ENCODE measurements at places on chromosomes 5 and 9.

DNA sequence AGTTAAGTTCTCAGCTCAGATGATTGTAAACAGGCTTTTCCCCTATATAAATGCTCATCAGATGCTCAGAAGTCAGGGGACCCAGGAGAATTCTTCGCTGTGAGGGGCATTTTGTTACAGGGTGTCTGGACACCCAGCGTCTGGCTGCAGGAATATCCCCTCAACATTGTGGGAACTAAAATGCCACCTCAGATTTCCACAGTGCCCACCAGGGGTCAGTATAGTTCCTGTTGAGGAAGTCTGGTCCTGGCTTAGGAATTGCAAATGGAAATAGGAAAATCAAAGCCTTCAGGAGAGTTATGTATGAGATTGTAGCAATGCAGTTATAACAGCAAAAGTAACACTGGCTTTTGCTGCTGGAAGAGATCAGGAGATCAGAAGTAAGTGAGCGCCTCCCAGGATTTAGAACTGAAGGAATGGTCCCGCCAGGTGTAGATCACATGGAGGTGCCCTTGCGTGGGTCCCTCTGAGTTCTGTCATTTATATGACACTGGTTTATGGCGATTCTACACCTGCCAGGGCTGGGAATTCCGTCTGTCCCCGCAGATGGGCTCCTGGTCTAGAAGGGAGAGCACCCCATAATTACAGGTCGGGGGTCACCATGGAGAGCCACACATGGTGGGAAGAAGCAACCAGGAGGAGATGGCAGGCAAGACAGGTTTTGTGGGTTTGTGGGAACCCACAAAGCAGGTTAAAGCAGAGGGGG, 47.1 kb upstream of the CTSL start:
- H3K27me3 ChIP-seq, result peaks cover 2% of the 10 kb centered on the region
- H3K4me1 ChIP-seq, result no peaks in the 10 kb centered on the region
- H3K36me3 ChIP-seq, result no peaks in the 10 kb centered on the region
- peak; percentile 45 for DNase-seq
- H3K4me3 ChIP-seq, result no peak overlapping the region

- H3K27me3 ChIP-seq, result peaks cover 48% of the 10 kb centered on the region
- no peaks in the 10 kb centered on the region for H3K36me3 ChIP-seq
- no peak overlapping the region for H3K27ac ChIP-seq
- H3K4me1 ChIP-seq, result peaks cover 30% of the 10 kb centered on the region
- peak overlapping the region; percentile 44 for H3K4me3 ChIP-seq
- DNase-seq, result peak; percentile 19
Measured at GRCh38 chr5:53478411-53479044, 1.9 kb upstream of the FST start.

DNA sequence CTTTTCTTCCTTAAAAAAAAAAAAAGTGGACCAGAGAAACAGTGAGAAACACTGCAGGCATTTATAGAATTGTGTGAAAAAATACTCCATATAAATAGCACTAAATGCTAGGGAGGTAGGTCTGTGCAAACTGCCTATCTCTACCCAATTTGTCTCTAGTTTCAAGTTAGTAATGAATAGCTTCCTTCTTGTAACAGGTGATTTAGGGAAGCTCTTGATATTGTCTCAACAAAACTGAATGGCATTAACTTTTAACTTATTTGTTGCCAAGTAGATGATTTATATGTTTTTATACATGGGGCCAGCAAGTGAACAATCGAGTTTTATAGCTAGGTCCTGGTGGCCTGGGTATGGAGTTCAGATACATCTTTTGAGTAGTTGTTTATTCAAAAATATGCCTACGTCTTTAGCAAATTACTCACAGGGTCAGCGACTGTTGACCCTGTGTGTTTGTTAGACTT, 283.6 kb downstream of the NR3C1 start:
- no peaks in the 10 kb centered on the region for H3K27me3 ChIP-seq
- peaks cover 9% of the 10 kb centered on the region for H3K36me3 ChIP-seq
- peaks cover 42% of the 10 kb centered on the region for H3K4me1 ChIP-seq
- peak overlapping the region; percentile 82 for H3K27ac ChIP-seq
- no peak overlapping the region for H3K4me3 ChIP-seq
- no peak for DNase-seq

- H3K36me3 ChIP-seq, result no peaks in the 10 kb centered on the region
- DNase-seq, result no peak
Measured at GRCh38 chr9:20048985-20049384, 260.1 kb upstream of the SLC24A2 start.

- no peak for DNase-seq
- peaks cover 22% of the 10 kb centered on the region for H3K27me3 ChIP-seq
- H3K4me1 ChIP-seq, result no peaks in the 10 kb centered on the region
- H3K36me3 ChIP-seq, result peaks cover 7% of the 10 kb centered on the region
Measured at GRCh38 chr5:63963926-63964325, 1.7 kb upstream of the HTR1A start.

DNA sequence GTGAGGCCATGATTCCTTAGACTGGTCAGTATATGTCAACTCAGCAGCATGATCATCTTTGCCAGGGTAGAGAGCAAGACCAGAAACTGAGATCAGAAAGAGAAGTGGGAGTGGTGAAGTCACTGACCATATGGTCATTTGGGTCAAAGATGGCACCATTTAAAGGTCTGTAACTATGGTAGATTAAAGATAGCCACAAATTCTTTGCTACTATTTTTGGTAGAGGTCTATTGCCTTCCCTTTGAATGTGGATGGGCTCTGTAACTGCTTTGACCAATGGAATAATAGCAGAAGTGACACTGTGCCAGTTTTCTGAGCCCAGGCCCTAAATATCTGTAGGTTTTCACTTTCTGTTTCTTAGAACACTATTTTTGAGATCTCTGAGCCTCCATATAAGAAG, 117.6 kb downstream of the PCSK1 start:
- H3K4me1 ChIP-seq, result no peaks in the 10 kb centered on the region
- no peak overlapping the region for H3K4me3 ChIP-seq
- no peak overlapping the region for H3K27ac ChIP-seq
- DNase-seq, result no peak

GRCh38 chr5:94682814-94683520, 64.5 kb downstream of the SLF1 start:
- no peak overlapping the region for H3K4me3 ChIP-seq
- H3K27me3 ChIP-seq, result no peaks in the 10 kb centered on the region
- peaks cover 21% of the 10 kb centered on the region for H3K36me3 ChIP-seq
- no peak for DNase-seq

- no peaks in the 10 kb centered on the region for H3K27me3 ChIP-seq
- no peaks in the 10 kb centered on the region for H3K4me1 ChIP-seq
- H3K36me3 ChIP-seq, result no peaks in the 10 kb centered on the region
Measured at GRCh38 chr9:107982745-107983144, 493.2 kb upstream of the KLF4 start.

DNA sequence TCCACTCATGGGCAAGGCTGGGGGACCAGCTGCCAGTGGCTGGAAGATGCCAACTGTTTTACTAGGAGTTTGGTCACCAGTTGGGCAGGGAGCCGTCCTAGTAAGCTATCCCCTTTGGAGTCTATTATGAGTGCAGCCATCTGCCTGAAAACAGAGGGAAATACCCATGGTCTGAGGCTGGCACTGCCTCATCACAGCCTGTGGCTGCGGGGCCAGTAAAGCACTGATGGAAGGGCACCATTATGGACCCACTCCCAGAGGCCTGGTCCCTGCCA, 187.2 kb upstream of the PANK3 start:
- H3K27me3 ChIP-seq, result peaks cover 6% of the 10 kb centered on the region
- no peaks in the 10 kb centered on the region for H3K4me1 ChIP-seq
- H3K27ac ChIP-seq, result no peak overlapping the region
- no peaks in the 10 kb centered on the region for H3K36me3 ChIP-seq

- no peaks in the 10 kb centered on the region for H3K36me3 ChIP-seq
- H3K27ac ChIP-seq, result no peak overlapping the region
- peak; percentile 69 for DNase-seq
- peaks cover 13% of the 10 kb centered on the region for H3K4me1 ChIP-seq
- peaks cover 68% of the 10 kb centered on the region for H3K27me3 ChIP-seq
- H3K4me3 ChIP-seq, result peak overlapping the region; percentile 38
Measured at GRCh38 chr9:122213589-122214413, 15.0 kb downstream of the LHX6 start.

- H3K27ac ChIP-seq, result no peak overlapping the region
- no peaks in the 10 kb centered on the region for H3K27me3 ChIP-seq
- H3K4me3 ChIP-seq, result no peak overlapping the region
- H3K36me3 ChIP-seq, result no peaks in the 10 kb centered on the region
- DNase-seq, result no peak
Measured at GRCh38 chr5:79802406-79802805, 112.8 kb downstream of the CMYA5 start.

GRCh38 chr9:94210616-94211603, 48.2 kb upstream of the ZNF169 start:
- H3K4me3 ChIP-seq, result no peak overlapping the region
- no peaks in the 10 kb centered on the region for H3K36me3 ChIP-seq
- no peak for DNase-seq

GRCh38 chr9:8315211-8315610, 515.6 kb upstream of the DMAC1 start:
- peaks cover 3% of the 10 kb centered on the region for H3K27me3 ChIP-seq
- no peaks in the 10 kb centered on the region for H3K36me3 ChIP-seq
- no peak for DNase-seq
- H3K4me3 ChIP-seq, result no peak overlapping the region
- H3K27ac ChIP-seq, result no peak overlapping the region

GRCh38 chr9:22643541-22643940, 196.9 kb downstream of the DMRTA1 start:
- no peaks in the 10 kb centered on the region for H3K4me1 ChIP-seq
- no peak overlapping the region for H3K27ac ChIP-seq
- no peaks in the 10 kb centered on the region for H3K27me3 ChIP-seq
- DNase-seq, result no peak
- no peak overlapping the region for H3K4me3 ChIP-seq
- no peaks in the 10 kb centered on the region for H3K36me3 ChIP-seq

- H3K27ac ChIP-seq, result peak overlapping the region; percentile 21
- H3K27me3 ChIP-seq, result no peaks in the 10 kb centered on the region
- H3K4me3 ChIP-seq, result peak overlapping the region; percentile 2
- peaks cover 15% of the 10 kb centered on the region for H3K4me1 ChIP-seq
Measured at GRCh38 chr5:39256477-39257235, 37.3 kb upstream of the FYB1 start.

- no peak within 1 kb of the TSS for H3K27ac ChIP-seq
- H3K4me3 ChIP-seq, result peak within 1 kb of the TSS; percentile 51
- H3K4me1 ChIP-seq, result peaks cover 10% of the 10 kb centered on the region
- peaks cover 58% of the 10 kb centered on the region for H3K27me3 ChIP-seq
- peak; percentile 59 for DNase-seq
Measured at GRCh38 chr5:175444060-175444904, at the start of gene DRD1. Gene DRD1 (minus strand): TSS chr5:175444182. CDS start chr5:175443099, 1,083 bp downstream.

DNA sequence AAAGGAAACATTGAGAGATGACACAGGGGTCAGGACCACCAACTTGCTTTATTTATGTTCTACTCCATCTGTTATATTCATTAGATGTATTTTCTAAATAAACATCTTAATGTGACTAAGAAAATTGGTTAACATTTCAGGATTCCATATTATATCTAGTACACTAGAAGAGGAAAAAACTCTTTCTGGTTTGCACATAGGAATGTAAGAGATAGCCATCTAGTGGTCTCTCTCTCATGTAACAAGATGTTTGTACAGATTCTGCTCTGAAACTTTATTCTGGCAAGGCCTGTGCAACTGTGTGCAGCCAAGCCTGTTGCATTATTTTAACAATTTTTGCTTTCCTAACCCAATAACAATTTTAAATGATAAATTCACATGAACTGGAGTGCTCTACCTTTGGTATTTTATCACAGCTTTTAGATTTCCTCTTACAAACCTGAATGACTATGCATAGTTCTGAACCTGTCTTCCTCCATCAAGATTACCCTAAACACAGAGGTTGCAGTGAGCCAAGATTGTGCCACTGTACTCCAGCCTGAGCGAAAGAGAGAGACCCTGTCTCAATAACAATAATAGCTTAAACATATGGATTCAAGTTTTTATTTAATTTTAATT, 148.2 kb downstream of the GIN1 start:
- H3K27ac ChIP-seq, result no peak overlapping the region
- no peaks in the 10 kb centered on the region for H3K4me1 ChIP-seq
- DNase-seq, result no peak
- H3K36me3 ChIP-seq, result peaks cover 10% of the 10 kb centered on the region
- no peaks in the 10 kb centered on the region for H3K27me3 ChIP-seq
- no peak overlapping the region for H3K4me3 ChIP-seq

- no peaks in the 10 kb centered on the region for H3K27me3 ChIP-seq
- H3K4me3 ChIP-seq, result no peak overlapping the region
- H3K36me3 ChIP-seq, result peaks cover 16% of the 10 kb centered on the region
- H3K27ac ChIP-seq, result peak overlapping the region; percentile 64
- H3K4me1 ChIP-seq, result peaks cover 67% of the 10 kb centered on the region
Measured at GRCh38 chr5:154786414-154786813, 31.2 kb downstream of the LARP1 start.

DNA sequence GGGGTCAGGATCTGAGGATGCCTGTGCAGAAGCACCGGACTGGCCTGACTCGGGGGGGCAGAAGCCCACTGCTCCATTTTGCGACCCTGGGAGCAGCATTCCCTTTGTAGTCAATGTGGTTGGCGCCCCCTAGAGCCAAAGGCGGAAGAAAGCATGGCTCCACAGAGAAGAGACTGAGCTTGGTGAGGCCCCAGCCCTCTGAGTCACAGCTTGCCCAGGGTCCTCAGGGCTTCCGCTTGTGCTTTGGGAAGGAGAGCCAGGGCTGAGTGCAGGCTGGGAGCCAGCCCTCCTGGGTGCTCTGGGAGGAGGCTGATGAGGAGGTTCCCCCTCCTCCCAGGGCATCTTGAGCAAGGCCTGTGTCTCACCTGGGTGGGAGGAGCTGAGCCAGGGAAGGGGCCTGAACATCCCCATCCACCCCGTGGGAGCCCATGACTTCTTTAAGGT, 5.5 kb upstream of the AQP3 start:
- H3K27ac ChIP-seq, result peak overlapping the region; percentile 78
- H3K4me1 ChIP-seq, result peaks cover 65% of the 10 kb centered on the region
- H3K27me3 ChIP-seq, result no peaks in the 10 kb centered on the region
- peak; percentile 79 for DNase-seq
- peak overlapping the region; percentile 20 for H3K4me3 ChIP-seq

Measured in activated CD4-positive, alpha-beta memory T cell treated with anti-CD3 and anti-CD28 coated beads for 36 hours (primary cell).